ENCODE measurements at places on chromosomes 1 and 21.

DNA sequence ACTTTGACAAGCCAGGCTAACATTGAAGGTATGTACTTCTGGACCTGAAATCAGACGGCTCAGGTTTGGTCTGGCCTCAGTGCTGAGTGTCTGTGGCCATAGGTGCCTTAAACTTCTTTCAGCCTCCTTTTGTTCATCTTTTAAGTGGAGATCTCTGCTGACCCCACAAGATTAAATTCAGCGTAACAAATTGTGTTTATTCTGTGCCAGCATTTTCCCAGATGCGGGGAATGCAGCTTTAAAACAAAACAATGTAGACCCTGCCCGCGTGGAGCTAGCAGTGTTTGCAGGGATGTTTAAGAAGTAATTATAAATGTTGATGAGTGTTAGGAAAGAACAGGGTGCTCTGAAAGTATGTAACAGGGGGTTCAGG lies 923 bp downstream of the CAP1 start:
- DNase-seq = no peak

DNA sequence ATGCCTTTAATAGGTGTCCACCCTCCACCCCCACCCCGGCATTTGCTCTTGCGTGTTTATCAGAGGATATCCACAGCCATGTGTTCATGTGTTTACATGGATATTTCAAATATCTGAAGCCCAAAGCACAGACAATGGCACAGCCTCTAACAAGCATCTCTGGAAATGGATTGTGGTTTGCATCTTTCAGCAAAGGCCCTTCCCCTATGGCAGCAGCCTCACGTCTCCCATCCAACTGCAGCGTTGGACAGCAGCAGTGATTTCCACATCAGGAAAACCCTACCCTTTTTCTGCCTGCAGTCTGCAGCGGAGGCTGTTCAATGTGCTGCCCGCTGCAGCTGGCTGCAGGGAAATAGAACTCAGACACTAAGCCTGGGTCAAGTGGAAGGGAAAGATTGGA lies 1.6 kb downstream of the RASSF5 start:
- no peak for DNase-seq

- no peak for DNase-seq
These were observed 65.4 kb downstream of the PATJ start for GRCh38 chr1:61807606-61808140.

DNA sequence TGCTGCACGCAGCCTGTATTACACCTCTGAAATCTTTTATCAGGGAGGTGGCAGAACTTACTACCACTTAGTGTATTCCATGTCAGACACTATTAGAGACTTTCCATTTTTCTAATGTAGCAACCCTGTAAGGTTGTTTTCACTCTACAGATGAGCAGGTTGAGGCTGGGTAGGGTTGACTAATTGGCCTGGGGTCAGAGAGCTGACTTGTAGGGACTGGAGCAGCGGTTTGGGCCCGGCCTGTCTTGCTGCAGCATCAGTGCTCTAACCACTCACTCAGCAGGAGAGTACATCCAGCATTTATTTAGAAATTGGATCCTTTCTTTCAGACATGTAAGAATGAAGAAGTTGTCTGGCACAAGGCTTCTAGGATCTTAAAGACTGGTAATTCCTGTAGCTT lies 25.7 kb upstream of the NBL1 start:
- DNase-seq = no peak

DNA sequence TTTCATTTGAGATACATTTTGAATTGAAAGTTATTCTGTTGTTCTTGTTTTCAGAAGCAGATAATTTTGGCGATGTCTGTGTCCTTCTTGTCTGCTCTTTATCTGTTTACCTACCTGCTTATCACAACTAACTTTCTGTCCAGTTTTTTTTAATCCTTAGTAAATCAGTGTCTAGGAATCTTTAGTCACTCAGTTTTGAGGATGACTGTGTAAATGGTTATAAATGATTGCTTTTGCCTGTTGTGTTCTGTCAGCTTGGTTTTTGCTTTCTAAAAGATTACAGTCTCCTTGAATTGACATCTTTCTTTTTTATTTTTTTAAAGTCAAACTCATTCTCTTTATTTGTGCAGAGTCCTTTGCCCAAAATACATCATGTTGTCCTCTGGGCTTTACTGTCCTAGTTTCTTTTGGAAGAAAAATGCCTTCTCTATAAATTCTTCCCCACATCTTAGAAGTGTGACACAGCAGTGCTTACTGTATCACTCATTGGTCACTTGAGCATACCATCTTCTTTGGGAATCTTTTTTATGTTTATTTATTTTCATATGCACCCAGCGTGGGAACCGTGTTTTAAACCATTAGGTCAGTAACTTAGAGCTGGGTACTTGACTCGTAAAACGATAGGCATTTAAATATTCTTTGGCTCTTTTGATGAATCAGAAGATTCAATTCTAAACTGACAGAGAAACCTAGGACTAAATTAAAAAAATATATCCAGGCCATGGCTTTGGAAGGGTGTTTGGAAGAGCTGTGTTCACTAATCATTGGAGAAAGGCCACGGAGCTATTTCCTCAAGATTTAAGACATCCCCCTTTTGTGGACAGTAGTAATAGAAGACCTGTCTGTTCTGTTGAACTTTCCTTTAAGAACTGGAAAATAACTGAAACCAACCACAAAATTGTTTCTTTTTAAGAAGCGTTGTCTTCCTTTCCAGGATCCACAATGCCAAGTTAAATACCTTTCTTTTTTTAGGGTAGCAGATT lies 20.9 kb downstream of the LAMC1 start:
- DNase-seq = no peak

GRCh38 chr1:15797614-15798390 lies 9.6 kb downstream of the UQCRHL start:
- DNase-seq = no peak

- no peak for DNase-seq
These were observed 360.4 kb upstream of the NR5A2 start for GRCh38 chr1:199667089-199667488.

- no peak for DNase-seq
These were observed 339.0 kb downstream of the DISC1 start for GRCh38 chr1:231965615-231966014.

DNA sequence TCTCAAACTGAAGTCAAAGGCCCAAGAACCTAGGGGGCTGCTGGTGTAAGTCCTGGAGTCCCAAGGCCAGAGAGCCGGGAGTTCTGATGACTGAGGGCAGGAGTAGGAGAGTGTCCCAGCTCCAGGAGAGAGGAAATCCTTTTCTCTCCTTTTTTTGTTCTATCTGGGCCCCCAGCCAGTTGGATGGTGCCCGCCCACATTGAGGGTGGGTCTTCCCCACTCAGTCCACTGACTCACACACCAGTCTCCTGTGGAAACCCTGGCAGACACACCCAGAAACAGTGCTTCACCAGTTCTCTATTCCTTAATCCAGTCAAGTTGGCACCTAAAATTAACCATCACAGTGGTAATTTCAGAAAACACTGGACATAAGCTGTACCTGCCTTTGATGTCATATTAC lies 12.7 kb upstream of the WDR26 start:
- no peak for DNase-seq

Measured in stimulated activated CD4-positive, alpha-beta T cell treated with anti-CD3 and anti-CD28 coated beads, Interleukin-1b, Interleukin-23, amount 100 ng/mL, for 1 hour (primary cell).